NCI-H2081 treated with DMSO at 0.1 percent for 48 hours (cell line): ENCODE measurements at places on chromosomes 4 and X.

DNA sequence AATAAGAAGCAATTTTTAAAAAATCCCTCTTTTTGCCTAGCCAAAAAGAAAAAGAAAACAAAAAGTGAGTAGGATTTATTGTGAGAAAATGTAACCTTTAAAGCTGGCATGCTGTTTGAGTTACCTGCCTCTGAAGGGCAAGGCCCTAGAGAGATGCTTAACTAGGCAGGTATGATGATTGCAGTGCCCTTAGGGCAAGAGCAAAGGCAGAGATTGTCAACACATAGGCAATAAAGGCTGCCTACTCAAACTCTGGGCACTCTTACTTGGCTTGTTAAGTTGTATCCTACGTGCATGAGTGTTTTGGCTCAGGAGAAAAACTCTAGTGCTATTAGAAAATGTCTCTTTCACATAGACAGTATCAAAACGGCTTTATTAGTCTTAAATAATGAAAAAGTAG is 306.0 kb downstream of the RPA4 start:
- no peak for DNase-seq

GRCh38 chr4:124640022-124640730 is 72.4 kb downstream of the ANKRD50 start:
- no peak for DNase-seq

DNA sequence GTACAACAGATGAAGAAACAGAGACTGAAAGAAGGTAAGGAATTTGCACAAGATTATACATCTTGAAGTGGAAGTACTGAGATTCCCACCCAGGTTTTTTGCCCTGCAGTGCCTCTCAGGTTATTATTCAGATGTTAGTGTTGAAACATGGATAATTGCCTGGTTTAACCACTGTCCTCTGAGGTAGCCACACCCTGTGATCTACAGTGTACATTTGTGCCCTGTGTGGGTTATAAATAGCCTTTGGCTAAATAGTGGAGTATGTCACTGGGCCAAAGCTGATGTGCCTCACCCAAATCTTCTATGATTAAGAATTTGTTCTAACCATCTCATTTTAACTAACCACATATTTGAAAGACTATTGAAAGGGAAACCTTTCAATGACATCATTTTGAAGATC is 5.4 kb upstream of the ASB5 start:
- DNase-seq: no peak

DNA sequence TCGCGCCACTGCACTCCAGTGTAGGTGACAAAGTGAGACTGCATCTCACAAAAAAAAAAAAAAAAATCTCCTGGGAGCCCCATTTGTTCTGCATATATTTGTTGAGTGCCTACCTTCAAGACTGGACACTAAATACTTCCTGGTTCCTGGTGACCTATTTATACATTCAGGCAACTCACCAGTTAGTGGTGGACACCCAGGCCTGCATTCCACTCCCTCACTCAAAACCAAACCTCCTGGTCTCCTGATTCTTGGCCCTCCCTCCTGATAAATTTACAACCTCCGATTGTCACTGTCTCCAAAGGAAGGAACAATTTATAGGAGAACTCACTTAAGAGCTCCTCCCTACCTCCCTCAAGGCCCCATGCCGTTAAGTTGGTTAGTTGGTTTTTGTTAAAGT is 3.1 kb downstream of the SYAP1 start:
- DNase-seq: no peak

- DNase-seq: no peak
Observed at GRCh38 chr4:187944179-187944578, 51.4 kb upstream of the ZFP42 start.

DNA sequence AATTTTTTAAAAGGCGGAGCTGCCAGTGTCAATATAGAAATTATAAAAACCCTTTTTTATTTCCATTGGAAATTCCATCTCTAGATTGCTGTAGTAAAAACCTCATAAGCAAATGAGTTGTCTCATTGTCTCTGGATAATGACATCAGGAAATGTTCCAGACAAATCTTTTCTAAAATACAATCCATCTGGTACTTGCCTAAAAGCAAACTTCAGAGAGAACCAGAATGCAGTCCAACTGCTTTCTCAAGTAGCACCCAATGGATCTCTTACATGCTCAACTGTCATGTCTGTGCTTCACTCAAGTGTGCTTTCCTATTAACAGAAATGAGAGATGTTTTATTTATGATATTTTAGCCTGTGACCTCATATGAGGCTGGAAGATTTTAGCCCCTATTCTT is 399.6 kb upstream of the NDST3 start:
- DNase-seq: no peak

- DNase-seq: no peak
Observed at GRCh38 chrX:69045616-69046345, 119.5 kb downstream of the PJA1 start.

DNA sequence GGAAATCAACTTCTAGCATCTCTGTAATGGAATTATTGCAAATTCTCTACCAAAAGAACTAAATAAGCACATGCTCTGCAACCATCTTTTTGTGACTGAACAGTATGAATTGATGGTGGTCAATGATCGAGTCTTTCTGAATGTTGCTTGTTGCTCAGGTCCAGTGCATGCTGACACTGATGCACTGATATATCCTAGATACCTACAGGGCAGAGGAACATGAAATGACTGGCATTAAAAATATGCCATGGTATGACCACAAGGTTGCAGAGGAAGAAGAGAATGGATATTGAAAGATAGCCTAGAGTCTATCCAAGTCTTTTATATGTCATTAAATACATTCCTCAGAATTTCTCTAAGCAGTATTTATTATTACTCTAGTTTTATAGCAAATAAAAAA is 692.8 kb upstream of the TENM3 start:
- no peak for DNase-seq

DNA sequence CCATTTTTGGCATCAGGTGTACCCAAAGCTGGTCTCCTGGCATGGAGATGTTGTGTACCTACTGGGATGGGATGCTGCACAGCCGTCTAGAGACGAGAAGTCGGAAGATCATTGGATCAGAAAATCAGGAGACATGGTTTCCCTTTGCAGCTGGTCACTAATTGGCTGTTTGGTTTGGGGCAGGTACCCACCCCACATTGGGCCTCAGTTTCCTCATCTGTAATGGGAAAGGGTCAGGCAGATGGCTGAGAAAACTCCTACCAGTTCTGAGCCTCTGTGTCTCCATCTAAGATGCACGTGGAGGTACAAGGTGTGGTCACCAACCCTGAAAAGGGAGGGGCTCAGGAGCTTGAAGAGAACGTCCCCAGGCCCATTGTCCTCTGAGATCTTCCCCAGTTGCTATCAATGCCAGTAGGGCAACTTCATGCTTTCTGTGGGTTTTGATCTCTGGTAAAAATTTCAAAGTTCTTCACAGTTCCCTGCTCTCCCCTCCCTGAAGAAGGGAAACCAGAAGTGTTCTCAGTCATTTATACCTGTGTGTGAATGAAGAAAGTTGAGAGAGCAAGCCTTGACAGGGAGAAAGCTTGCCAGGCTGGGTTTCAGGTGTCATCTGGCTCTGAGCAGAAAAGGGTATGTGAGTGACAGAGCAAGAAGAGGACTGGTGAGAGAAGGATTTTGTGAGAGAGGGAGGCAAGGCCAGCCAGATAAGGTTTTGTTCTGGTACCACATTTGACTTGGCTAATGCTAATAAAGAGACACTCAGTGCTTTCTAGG is 15.1 kb downstream of the TSC22D3 start:
- no peak for DNase-seq

- no peak for DNase-seq
Observed at GRCh38 chrX:6227453-6227835, 1.2 kb downstream of the NLGN4X start.

DNA sequence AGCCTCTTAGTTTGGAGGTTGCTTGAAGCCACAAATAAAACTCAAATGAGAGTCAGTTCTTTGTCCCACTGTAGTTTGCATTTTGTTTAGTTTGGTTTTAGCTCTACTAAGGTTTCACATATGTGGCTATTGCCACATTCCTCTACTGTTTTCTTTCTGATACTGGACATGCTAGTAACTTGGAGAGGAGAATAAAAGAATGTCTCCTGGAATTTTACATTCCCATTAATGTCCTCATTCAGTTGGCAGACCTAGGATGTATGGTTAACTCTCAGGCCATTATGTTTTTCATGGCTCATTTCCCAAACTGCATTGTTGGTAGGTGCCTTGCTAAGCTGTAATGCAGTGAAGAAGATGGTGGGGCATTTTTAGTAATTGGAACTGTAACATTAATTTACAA is 29.9 kb downstream of the UPRT start:
- no peak for DNase-seq

DNA sequence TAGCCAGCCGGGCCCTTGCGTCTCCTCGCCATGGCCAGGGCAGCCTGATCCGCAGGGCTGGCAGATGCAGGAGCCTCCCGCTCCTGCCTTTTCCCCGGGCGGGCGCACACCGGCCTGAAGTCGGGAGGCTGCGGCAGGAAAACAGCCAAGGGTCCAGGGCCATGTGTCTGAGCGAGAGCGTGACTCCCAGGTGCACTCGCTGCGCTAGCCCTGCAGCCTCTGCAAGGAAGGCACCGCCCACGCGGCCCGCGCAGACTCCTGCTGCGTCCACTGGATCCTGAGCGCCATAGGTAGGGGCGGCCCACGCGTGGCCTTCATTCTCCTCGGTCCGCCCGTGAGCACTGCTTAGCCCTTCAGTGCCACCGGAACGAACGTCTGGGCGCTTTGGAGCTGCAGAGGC is 379.9 kb downstream of the TRAM1L1 start:
- no peak for DNase-seq

DNA sequence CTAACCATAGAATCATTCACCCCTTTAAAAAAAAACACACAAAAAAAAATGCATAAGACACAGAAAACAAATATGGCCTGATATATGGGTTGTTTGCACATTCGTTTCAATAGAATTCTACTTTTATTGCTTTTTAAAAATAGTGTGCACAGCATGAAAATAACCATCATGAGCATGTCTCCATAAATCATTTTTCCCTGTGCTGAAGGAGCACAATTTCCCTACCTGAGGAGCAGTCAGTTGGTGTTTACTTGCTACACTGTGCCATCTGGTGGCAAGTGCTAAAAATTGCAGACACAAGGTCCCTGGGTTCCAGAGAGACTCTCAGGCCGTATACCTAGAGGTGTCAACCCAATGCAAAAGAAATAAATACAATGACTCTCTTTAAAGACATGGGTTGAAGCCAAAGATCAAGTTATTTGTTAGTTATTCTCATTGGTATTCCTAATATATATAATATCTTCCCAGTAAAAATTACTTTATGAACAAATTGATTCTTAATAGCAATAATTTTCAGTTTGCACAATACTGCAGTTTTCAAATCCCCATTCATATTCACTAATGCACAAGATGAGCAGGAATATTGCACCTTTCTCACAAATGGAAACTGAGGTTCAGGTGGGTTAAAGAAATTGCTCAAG is 551.4 kb downstream of the IQCM start:
- DNase-seq: peak; percentile 0

DNA sequence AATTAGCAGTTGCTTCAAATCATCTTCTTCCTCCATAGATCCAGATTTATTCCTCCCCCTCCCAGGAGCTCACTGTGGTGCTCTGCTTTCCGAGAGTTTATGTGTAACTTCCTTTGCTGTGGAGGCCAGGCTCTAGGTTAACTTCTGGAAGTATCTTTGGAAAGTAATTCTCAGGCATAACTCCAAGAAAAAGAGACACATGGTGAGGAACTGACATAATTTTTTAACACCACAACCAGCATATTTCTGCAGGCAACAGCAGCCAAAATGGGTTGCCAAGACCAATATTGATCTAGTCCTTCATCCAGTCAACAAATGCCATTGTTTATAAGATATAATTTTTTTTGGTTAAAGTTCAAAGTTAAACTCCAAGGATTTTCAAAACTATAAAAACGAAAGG is 114.5 kb upstream of the RBPJ start:
- DNase-seq: no peak

GRCh38 chr4:26806331-26806730 is 54.3 kb upstream of the STIM2 start:
- no peak for DNase-seq

- no peak for DNase-seq
Observed at GRCh38 chr4:53779025-53779424, 187.7 kb upstream of the LNX1 start.

- DNase-seq: no peak
Observed at GRCh38 chr4:79598214-79598613, 190.2 kb upstream of the GK2 start.

- no peak for DNase-seq
Observed at GRCh38 chr4:39820186-39820585, 122.2 kb downstream of the UBE2K start.

- no peak for DNase-seq
Observed at GRCh38 chr4:26916195-26916594, 55.6 kb downstream of the STIM2 start.

GRCh38 chrX:151609222-151609621 is 45.7 kb downstream of the PASD1 start:
- no peak for DNase-seq

- DNase-seq: no peak
Observed at GRCh38 chr4:76896614-76897535, 1.1 kb downstream of the SOWAHB start.

DNA sequence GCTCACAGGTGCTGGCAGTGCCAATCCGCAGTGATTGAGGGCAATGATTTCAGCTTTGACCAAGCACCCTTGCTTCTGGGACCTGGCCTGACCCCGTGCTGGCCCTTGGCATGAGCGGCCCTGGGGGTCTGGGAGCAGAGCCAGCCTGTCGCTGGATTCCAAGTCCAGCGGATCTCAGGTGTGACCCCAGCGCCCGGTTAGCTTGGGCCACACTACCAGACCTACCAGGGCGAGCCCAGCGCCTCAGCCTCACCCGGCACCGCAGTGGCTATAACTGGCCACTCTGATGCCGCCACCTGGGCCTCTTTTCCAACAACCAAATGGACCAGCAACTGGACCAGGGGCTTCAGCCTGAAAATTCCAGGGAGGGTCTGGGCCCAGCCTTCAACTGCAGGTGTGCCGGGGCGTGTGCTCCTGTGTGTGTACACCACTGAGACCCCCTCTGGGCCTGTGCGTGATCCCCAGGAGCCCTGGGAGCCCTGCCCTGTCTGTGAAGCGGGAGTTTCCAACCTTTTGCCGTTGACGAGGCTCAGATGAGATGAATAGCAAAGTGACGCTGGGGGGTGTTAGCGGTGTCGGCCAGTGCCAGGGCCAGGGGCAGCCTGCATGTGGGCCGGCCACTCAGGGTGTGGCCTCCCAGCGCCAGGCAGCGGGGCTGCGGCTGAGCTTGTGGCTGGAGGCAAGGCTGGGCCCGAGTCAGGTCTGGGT is 658 bp downstream of the SH3TC1 start:
- DNase-seq: no peak

DNA sequence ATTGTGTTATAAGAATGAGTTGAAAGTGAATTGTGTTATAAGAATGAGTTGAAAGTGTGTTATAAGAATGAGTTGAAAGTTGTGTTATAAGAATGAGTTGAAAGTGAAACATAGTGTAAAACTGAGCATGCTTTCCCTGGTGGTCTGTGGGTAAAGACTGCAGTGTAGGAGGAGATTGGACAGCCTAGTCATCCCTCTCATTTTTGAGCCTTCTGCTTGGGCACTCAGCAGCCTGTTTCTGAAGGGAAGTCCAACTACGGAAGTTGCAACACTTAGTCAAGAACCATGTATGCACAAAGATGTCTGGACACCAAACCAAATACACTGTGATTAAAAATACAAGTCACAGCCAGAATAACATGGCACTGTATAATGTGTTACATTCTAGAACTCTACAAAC is 72.6 kb downstream of the ANK2 start:
- DNase-seq: no peak

- no peak for DNase-seq
Observed at GRCh38 chr4:168421671-168422070, 58.6 kb downstream of the DDX60L start.

- no peak for DNase-seq
Observed at GRCh38 chr4:89331686-89332544, 24.3 kb upstream of the GPRIN3 start.
